ENCODE measurements at places on chromosomes 5 and 9.

GRCh38 chr5:114243972-114244317, 117.9 kb upstream of the KCNN2 start:
- DNase-seq = no peak

DNA sequence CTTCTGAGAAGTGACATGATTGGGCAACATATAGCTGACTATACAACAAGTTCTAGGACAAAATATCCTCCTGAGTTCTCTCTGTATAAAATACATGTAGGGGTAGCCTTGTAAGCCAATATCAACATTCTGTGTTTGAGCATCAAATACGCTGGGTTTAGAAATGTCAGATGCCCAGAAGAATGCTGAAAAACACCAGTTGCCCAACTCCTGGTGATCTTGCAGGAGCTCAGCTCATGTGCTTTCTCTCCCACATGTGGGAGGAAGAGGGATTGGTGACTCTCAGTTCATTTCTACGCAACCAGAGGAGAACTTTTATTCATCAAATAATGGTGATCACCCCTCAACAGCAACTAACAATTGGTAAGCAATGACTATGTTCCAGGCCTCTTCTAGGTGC, 810.9 kb upstream of the ACO1 start:
- DNase-seq = no peak

GRCh38 chr9:38301376-38302106, 91.0 kb upstream of the ALDH1B1 start:
- DNase-seq = peak; percentile 32

DNA sequence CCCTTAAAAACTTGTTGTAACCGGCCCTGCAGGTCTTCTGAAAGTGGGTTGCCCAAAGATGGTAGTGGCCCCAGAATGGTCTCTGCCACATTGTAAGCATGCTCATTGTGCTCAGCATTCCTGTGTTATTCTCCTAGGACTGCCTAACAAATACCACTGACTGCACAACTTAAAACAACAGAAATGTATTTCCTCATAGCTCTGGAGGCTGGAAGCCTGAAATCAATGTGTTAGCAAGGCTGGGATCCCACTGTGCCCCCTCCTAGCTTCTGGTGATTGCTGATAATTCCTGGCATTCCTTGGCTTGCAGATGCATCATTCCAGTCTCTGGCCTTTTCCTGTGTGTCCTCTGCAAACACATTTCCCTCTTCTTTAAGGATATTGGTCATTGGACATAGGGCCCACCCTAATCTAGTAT, 3.4 kb upstream of the GCNT4 start:
- DNase-seq = no peak

DNA sequence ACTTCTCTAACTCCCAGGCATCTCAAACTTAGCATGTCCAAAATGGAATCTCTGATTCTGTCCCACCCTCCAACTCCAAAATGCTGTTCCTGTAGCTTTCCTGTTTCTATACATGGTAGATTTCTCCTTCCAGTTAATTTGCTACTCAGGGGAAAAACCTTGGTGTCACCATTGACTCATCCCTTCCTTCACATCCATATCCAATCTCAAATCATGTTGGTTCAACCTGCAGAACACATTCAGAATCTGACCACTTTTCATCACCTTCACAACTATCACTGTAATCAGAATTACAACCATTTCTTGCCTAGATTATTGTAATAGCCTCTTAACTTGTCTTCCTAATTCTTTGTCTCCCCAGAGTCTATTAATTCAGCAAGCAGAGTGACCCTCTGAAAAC, 10.8 kb downstream of the RIOK2 start:
- DNase-seq = no peak

DNA sequence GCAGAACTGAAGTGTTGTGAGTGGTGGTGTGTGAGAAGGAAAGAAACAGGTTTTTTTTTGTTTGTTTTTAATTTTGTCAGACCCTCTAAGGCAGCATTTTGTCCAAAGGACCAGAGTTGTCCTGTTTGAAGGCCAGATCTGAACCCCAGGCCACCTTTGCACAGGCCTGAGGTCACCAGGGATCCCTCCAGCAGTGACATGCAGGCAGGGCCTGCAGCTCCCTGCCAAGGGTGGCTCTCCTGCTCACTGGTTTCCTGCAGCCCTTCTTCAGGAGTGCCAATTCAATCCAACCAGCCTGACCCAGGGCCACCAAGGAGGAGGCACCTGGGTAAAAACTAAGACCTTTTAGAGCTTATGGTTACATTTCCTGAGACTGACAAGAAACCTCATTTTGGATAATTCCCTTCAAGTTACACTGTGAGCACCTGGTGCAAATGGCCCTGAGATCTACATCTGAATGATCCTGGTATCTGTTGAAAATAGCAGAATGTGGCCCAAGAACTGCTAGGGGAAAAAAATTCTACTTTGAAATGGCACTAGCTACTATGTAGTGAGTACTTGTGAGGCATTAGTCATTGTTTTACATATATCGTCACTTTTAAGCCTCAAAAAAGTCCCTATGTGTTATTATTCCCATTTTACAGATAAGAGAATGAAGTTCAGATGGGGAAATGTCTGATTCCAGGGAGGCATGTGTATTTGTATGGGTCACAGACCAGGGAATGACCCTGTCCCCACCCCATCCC, 33.5 kb upstream of the SMU1 start:
- DNase-seq = no peak

DNA sequence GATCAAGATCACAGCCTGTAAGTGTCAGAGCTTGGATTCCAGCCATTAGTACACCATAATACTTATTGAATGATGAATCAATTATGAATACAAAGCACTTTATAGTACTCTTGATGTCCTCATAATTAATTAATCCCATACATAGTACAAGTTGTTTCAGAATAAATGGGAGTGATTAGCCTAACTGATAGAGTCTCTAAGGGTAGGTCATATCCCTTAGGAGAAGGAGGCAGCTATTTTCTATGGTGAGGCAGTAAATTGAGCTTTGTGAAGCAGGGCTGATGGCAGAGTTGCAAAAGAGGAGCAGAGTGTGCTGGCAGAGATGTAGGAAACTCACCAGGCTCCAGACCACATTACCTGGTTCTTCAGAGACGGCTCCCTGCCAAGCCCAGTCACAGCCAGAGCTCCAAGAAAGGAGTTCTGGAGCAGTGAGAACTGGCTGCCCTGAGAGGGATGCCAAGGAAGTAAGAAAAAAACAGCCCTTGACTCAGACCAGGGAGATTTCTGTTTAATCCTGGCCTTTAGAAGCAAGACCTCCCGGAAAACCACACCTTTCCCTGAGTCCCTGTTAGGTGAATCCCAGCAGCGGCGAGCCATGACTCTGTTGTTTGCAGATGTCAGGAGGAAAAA, 112.9 kb downstream of the SH3TC2 start:
- DNase-seq = no peak

DNA sequence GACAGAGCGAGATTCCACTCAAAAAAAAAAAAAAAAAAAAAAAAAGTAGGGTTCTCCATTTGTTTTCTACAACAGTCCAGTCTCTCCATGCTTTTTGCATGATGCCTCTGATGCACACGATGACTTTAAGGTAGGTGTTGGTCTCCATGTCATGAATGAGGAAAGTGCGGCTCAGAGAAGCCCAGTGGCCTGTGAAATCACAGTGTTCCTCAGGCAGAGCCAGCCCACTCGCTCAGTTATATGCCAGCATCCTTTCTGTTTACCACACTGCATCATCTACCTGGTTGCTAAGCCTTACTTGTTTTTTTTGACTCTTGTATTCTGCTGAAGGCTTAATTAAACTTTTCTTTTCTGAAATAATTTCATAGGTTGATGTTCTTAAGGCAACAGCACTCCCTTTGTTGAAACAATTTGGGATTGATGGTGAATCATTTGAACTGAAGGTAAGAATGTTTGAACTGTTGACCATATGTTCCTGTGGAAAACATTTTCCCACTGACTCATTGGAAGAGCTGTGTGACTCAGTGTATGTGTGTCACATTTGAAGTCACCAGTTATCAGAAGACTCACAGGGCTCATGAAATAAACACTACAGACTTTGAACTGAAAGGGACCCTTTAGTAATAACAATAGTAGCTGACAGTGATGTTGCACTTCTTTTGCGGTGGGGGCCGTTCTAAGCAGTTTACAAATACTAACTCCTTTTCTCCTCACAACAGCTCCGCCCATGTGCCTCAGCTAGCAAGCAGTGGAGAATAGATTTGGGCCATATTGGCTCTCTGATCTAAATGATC, 40.2 kb downstream of the RCL1 start:
- DNase-seq = no peak

DNA sequence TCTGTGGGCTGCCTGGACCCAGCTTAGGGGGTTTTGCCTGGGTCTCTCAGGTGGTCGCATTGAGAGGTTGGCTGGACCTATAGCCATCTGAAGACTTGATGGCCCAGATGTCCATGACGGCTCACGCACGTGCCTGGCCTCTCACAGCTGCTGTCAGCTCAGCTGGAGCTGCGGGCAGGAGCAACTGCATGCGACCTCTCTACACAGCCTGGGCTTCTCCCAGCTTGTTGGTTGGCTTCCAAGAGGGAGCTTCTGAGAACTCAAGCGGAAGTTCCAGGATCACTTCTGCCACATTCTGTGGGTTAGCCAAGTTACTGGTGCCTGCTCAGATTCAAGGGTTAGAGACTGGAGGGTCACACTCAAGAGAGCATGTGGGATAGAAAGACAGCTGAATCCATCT, 99.2 kb downstream of the DAPK1 start:
- no peak for DNase-seq

DNA sequence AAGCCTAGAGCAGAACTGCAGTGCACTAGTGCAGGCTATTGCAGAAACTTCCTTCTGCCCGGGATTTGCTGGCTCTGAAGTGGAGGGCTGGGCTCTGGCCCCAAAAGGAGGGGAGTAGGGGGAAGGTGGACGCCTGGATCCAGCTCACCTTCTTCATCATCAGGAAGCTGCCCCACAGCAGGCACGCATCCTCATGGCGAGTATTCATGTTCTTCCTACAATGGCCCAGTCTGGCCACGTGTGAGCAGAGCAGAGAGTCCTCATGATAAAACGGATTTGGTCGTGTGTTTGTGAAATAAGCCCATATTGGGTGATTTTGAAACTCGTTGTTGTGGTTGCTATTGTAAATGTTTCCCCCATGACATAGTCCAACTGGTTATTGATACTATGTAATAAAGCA, 8.2 kb upstream of the GLIPR2 start:
- DNase-seq = no peak

- no peak for DNase-seq
These were observed 108.5 kb downstream of the ARHGAP26 start for GRCh38 chr5:142878638-142879037.

DNA sequence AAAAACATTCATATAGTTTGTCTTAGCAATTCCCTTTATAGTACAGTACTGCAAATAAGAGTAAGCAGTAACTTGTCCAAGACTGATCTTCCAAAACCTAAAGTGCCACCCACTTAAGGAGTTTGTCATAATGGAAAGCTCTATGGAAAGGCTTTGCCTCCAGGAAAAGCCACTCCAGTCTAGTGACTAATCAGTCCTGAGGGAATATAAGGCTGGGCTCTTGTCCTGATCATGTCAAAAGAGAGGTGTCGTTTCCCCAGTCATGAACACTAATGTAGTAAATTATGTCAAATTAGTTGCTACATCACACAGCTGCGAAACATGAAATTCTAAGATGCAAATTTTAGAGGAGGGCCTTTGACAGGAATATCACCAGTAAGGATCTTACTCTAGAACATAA, 271.6 kb downstream of the GABRB2 start:
- no peak for DNase-seq

GRCh38 chr9:88531920-88532698, 2.9 kb upstream of the NXNL2 start:
- DNase-seq = no peak

DNA sequence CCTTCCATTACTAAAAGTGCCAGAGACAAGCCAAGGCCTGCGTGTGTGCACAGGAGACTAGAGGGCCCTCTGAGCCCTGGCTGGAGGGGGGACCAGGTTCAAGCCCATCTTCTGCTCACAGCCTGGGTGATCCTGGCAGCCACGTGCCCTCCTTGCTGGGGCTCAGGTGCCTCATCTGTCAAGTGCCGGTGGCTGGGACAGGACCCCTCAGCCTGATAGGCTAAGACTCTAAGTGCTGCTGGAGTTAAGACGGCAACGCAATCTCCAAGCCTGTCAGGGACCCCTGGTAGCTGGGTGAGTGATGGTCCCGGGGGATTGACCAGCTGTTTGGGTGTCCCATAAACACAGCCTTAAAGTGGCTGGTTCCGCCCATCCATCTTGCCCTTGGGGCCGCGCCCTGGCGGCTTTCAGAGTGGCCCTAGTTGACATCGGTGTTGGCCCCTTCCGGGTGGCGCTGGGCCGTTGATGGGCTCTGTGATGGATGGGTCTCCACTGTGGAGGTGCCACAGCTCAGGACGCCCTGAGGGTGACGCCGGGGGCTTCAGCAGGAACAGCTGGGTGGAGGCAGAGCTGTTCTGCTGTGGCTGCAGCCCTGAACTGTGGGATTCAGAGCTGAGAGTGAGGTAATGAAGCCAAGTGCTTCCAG, 136.2 kb downstream of the BARX1 start:
- no peak for DNase-seq

- no peak for DNase-seq
These were observed 522.4 kb upstream of the TLE4 start for GRCh38 chr9:79049371-79049770.

- no peak for DNase-seq
These were observed 177.7 kb downstream of the PAM start for GRCh38 chr5:102932781-102933180.

DNA sequence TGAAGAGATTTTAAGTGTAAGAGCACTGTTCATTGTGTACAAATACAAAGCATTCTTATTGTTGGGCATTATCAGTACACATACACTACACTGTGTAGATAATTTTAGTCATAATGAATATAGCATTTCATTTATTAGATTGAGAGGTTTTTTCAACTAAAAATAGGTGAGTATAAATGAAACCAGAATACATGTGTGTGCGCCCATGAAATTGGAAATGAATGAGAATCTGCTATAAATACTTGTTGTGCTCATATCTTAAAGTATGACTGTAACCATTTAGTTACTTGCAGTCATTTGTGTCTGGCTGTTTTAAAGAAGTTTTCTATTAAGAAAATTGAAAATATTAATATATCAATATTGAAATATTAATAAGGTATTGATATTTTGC, 189.0 kb upstream of the MEF2C start:
- DNase-seq = no peak

DNA sequence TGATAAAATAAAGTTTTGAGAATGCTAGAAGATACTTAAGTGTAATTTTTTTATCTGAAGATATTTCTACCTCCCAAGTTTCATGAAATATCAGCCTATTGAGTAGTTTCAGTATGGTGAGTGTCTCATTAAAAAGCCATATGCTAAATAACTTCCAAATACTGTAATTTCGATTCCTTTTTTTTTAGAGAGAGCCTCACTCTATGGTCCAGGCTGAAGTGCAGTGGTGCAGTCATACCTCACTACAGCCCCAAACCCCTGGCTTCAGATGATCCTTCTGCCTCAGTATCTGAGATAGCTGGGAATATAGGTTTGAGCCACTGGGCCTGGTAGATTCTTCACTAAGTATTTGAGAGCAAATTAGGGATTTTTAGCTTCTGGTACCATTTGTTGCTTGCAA, 24.5 kb downstream of the CDC42SE2 start:
- DNase-seq = no peak

DNA sequence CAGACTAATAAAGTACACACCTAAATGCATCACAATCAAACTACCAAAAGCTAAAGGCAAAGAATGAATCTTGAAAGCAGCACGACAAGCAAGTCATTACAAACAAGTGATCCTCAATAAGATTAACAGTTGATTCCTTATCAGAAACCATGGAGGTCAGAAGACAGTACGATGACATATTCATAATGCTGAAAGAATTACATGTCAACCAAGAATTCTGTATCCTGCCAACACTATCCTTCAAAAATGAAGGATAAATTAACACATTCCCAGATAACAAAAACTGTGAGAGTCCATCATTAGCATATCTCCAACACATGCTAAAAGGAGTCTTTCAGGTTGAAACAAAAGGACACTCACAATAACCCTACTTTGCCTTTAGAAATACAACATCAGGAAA, 39.4 kb downstream of the NR3C1 start:
- DNase-seq = no peak

Data from NCI-H1092 (cell line).